ENCODE measurements at places on chromosomes 3 and 15. TPM values are rescaled to one million over a fixed set of nuclear protein-coding genes. Genes with fewer than 3 reads are reported as not detected.

DNA sequence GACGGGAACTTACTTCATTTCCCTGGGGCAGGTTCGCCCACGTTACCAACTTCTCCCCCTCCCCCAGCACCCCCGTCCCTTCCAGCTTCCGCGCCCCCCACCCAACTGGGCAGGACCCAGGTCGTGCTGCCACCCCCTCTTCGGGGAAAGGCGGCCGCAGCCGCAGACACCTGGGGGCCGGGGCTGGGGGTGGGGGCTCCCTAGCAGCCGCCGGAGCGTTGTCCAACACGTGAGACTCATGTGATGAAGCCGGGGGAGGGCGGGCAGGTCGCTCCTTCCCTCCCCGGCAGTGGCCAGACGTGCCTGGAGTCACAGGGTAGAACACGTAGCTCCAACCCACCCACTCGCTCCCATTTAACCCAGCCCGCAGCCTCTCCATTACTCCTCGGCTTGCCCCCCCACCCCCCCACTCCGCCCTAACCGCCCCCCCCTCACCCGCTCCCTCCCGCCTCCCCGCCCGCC is 240 bp upstream of the BHLHE40 start:
- peaks cover 6% of the 10 kb centered on the region for H3K36me3 ChIP-seq
- H3K4me3 ChIP-seq = peak overlapping the region; percentile 66
- peaks cover 42% of the 10 kb centered on the region for H3K4me1 ChIP-seq
- no peaks in the 10 kb centered on the region for H3K27me3 ChIP-seq

Gene MST1R
- 22.4 TPM for total RNA-seq

- no peaks in the 10 kb centered on the region for H3K4me1 ChIP-seq
- no peak overlapping the region for H3K4me3 ChIP-seq
- DNase-seq = no peak
- no peak overlapping the region for H3K27ac ChIP-seq
- no peaks in the 10 kb centered on the region for H3K36me3 ChIP-seq
- H3K27me3 ChIP-seq = no peaks in the 10 kb centered on the region
These were observed 109.7 kb upstream of the PDZRN3 start for GRCh38 chr3:73734211-73735089.

GRCh38 chr3:40317061-40317855 is 7.8 kb downstream of the EIF1B start:
- DNase-seq = peak; percentile 85
- H3K36me3 ChIP-seq = peaks cover 22% of the 10 kb centered on the region
- peaks cover 6% of the 10 kb centered on the region for H3K4me1 ChIP-seq
- no peak overlapping the region for H3K4me3 ChIP-seq
- H3K27me3 ChIP-seq = no peaks in the 10 kb centered on the region
- H3K27ac ChIP-seq = no peak overlapping the region

Gene GPR149
- not detected for total RNA-seq

DNA sequence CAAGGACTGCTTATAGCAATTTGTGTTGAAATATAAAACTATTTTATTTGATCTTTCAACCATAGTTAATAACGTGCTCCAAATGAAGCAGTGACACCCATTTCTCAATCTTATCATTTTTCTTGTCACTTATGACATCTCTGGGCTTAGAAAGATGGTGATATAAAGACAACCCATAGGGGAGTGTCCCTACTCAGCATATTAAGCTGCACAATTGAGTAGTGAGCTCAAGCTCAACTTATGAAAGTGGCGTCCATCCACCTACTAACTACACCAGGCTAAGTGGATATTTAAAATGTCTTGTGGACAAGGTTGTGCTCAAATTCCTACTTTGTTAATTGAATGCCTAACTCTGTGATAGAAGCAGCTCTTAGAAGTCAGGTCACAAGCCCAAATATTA is 46.7 kb downstream of the SLC9C1 start:
- no peaks in the 10 kb centered on the region for H3K27me3 ChIP-seq
- H3K36me3 ChIP-seq = no peaks in the 10 kb centered on the region
- H3K4me3 ChIP-seq = no peak overlapping the region
- H3K4me1 ChIP-seq = no peaks in the 10 kb centered on the region
- H3K27ac ChIP-seq = no peak overlapping the region

- H3K36me3 ChIP-seq = no peaks in the 10 kb centered on the region
- H3K4me3 ChIP-seq = no peak overlapping the region
- DNase-seq = no peak
- H3K4me1 ChIP-seq = no peaks in the 10 kb centered on the region
These were observed 620.5 kb upstream of the TBL1XR1 start for GRCh38 chr3:177817751-177818150.

Gene SLC26A6
- 137 TPM for total RNA-seq

- H3K4me1 ChIP-seq = peaks cover 13% of the 10 kb centered on the region
- DNase-seq = no peak
- H3K27ac ChIP-seq = peak overlapping the region; percentile 95
- peak overlapping the region; percentile 56 for H3K4me3 ChIP-seq
- no peaks in the 10 kb centered on the region for H3K36me3 ChIP-seq
- H3K27me3 ChIP-seq = no peaks in the 10 kb centered on the region
These were observed 30.8 kb upstream of the RPN1 start for GRCh38 chr3:128681369-128681829.

Gene PFN2
- total RNA-seq = 1.2 TPM

Gene ATP13A4
- 20.9 TPM for total RNA-seq

DNA sequence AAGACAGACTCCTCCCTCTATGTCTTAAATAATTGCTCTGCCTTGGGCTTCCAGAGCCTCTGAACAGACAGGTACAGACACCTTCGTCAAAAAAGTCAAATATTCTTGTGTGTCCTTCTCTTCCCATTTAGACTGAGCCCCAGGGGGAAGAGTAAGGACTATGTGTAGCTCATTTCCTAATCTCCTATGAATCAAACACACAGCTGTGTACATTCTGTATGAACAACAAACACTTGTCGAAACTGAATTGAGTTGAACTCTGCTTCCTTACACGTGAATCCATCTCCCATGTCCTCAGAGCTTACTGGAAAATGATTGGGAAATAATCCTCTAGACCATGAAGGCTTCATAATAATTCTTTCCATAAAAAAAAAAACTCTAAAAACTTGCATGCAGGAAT is 80.8 kb downstream of the MOBP start:
- no peaks in the 10 kb centered on the region for H3K27me3 ChIP-seq
- H3K36me3 ChIP-seq = no peaks in the 10 kb centered on the region
- H3K27ac ChIP-seq = no peak overlapping the region
- no peak for DNase-seq

Gene FGF12
- total RNA-seq = not detected

DNA sequence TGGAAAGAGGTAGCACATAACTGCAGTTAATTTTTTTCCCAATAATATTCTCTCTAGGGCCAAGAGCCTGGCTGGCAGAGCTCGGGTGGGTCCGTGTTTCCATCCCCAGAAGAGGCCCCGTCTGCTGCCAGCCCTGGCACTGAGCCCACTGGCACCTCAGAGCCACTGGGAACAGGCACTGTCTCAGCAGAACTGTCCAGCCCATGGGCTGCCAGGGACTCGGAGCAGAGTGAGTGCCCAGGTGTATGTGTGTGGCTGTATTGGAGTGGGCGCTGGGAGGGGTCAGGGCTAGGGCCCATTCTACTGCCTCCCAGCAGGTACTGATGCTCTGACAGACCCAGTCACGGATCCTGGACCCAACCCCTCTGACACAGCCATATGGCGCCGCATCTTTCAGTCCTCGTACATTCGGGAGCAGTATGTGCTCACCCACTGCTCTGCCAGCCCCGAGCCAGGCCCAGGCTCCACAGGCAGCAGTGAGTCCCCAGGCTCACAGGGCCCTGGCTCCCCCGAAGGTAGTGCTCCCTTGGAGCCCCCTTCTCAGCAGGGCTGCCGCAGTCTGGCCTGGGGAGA is 8.9 kb downstream of the VWA5B2 start:
- DNase-seq = no peak
- H3K36me3 ChIP-seq = peaks cover 16% of the 10 kb centered on the region
- peaks cover 10% of the 10 kb centered on the region for H3K4me1 ChIP-seq

DNA sequence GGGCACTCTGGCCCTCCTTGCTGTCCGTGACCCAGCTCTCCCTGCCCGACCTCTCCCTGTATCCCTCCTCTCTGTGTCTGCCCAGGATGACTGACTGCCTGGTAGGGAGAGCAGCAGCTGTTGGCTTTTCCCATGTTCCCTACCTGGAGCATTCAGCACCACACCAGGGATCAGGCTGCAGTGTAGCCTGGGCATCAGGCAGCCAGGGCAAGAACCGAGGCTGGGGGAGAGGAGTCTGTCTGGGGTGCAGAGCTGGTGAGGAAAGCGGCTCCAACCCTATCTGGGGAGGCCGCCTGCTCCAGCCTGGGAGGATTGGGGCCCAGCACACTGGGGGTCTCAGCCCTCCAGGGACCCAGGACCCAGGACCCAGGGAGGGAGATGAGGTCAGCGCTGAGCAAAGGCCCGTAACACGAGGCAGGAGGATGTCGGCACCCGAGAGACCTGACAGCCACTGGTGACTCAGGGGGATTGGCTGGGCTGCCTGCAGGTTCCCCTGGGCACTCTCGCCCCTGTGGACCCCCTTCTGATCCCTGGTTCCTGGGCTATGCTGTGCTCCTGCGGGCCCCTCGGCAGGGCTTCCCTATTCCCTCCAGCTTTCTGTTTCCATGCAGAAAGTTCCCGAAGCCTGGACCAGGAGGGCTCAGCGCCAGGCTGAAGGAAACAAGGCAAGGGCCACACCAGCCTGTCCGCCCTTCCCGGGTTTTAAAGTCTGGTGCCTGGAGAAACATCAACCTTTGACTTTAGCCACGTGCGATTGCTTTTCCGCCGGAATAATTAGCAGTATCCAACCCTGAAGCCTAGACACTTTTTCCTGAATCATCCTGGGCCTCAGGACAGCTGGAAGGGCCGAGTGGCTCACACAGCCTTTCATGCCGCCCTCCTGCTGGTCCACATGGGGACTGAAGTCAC is 128.2 kb upstream of the MEF2A start:
- H3K27ac ChIP-seq = peak overlapping the region; percentile 66
- peaks cover 43% of the 10 kb centered on the region for H3K4me1 ChIP-seq
- no peaks in the 10 kb centered on the region for H3K36me3 ChIP-seq
- H3K4me3 ChIP-seq = no peak overlapping the region

GRCh38 chr3:134769287-134769868 is 25.7 kb upstream of the EPHB1 start:
- peaks cover 4% of the 10 kb centered on the region for H3K4me1 ChIP-seq
- H3K27me3 ChIP-seq = no peaks in the 10 kb centered on the region
- peak; percentile 33 for DNase-seq
- H3K36me3 ChIP-seq = no peaks in the 10 kb centered on the region
- no peak overlapping the region for H3K4me3 ChIP-seq
- no peak overlapping the region for H3K27ac ChIP-seq

DNA sequence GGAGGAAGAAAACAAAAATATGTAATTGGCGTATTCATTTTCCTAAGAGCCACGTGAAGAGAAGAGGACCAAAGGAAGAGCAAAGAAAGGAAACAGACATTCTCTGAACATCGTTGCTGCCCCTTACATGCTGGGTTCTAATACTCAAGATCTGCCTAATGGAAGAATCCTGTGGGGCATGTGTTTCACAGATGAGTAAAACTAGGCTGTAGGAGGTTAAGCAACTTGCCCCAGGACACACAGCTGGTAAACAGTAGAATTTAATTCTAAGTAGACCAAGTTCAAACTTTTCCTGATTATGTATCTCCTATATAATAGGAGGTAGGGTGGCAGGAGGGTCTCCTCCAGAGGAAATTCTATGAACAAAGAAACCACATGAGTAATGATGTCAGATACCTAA is 106.1 kb upstream of the TNFAIP8L3 start:
- no peaks in the 10 kb centered on the region for H3K4me1 ChIP-seq
- no peak overlapping the region for H3K4me3 ChIP-seq
- no peak for DNase-seq
- no peaks in the 10 kb centered on the region for H3K36me3 ChIP-seq
- H3K27me3 ChIP-seq = no peaks in the 10 kb centered on the region

Gene CPLX3
- 57.8 TPM for total RNA-seq

DNA sequence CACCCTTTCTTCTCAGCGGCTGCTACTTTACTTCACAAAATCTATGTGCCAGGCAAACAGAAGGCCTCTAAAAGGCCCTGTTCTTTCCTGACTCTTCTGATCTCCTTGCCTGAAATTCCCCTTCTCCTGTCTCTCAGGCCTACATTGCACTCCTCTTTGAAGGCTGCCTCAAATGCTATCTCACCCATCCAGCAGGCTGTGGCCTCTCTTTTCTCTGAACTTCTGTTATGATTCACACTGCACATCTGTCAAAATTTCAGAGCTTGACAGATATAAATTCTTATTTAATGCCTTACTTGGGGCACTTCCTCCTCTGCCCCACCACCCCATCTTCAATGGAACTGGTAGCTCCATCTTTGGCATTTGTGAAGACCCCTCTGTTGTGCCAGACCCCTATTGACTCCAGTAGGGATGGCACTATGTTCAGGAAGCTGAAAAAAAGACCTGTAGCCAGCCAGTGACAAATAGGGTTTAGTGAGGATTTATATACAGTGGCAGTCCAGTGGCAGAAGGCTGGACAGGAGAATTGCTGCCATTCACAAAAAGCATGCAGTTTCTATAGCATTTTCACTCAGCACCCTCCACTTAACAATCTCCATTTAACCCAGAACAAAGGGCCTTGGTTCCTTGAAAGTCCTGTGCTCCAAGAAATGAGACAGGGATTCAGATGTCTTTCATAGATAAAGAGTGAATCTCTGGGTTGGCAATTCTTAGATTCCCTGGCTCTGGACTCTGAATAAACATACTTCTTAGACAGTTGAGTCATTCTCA is 415.8 kb upstream of the GRM7 start:
- H3K27ac ChIP-seq = no peak overlapping the region
- H3K4me1 ChIP-seq = no peaks in the 10 kb centered on the region
- no peaks in the 10 kb centered on the region for H3K36me3 ChIP-seq
- no peak overlapping the region for H3K4me3 ChIP-seq
- H3K27me3 ChIP-seq = no peaks in the 10 kb centered on the region
- no peak for DNase-seq

Gene CPN2
- not detected for total RNA-seq

Gene PML
- total RNA-seq = 33.6 TPM

GRCh38 chr15:94370206-94370935 is 139.0 kb downstream of the MCTP2 start:
- no peak for DNase-seq
- no peaks in the 10 kb centered on the region for H3K4me1 ChIP-seq
- H3K4me3 ChIP-seq = no peak overlapping the region
- H3K27me3 ChIP-seq = no peaks in the 10 kb centered on the region

DNA sequence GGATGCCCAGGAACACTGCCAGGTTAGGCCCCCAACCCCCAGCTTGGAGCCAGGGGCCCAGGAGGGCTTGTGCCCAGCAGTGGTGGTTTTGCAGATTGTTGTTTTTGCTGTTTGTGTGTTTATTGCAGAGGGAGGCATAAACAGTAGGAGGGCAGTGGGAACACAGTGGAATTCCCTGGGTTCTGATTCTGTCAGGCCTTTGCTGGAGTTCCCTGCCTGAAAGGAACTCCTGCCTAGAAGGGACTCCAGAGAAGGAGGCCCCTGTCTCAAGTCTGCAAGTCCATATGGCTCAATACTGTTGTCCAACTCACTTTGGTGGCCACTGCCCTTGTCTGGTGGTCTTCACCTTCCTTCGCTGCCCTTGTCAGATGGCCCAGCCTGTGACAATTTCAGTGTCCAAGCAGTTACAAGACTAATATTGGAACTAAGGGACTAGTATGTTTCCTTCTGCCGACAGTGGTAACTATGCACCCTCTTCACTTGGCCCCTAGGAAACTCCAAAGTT is 47.4 kb upstream of the RAB6B start:
- DNase-seq = peak; percentile 19
- no peak overlapping the region for H3K4me3 ChIP-seq
- H3K36me3 ChIP-seq = no peaks in the 10 kb centered on the region
- H3K4me1 ChIP-seq = peaks cover 38% of the 10 kb centered on the region
